Mesendoderm (in vitro differentiated cells): ENCODE measurements at places on chromosomes 6 and 20.

DNA sequence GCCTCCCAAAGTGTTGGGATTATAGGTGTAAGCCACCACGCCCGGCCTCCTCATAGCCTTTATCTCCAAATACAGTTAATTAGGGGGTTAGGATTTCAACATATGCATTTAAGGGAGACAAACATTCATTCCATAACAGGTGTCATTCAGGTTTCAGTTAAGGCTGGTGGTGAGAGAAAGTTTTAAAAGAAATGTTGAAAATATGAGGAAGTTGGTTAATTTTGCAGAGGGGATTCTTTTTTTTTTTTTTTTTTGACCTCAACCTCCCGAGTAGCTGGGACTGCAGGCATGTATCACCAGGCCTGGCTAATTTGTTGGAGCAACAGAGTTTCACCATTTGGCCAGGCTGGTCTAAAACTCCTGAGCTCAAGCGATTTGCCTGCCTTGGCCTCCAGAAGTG lies 12.5 kb upstream of the EBF4 start:
- DNase-seq = no peak

DNA sequence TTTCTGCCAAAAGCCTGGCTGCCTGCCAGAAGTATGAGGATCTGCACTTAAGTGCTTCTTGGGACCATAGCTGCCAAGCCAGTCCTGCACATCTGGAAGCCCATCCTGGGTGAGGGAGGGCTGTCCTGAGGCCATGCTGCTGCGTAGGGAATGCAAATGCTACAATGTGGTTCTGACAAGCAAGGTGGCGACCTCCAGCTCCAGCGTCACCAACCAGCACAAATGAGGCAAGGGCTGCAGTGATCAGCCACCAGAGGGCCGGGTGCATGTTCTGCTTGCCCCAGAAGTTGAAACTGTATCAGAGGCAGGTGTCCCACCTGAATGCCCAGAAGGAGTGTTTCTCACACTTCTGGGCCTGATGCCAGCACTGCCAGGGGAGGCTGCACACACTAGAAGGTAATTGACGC lies 99.1 kb upstream of the KCNQ5 start:
- DNase-seq = peak; percentile 83

DNA sequence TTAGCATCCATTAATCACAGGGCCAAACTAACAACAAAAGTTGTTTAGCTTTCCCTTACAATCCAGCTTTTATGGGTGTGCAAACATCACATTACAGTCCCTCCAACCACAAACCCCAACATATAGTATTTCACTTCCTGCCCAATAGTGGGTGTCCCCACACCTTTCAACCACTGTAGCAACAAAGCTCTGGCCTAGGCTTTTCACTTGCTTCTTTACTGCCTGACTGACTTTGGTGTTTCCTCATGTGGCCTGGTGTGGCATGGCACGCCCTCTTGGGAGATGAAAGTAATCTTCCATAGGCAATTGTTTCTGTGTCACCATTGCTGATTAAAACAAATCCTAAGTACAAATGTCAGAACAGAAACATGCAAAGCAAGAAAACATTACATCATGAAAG lies 46.3 kb downstream of the MCM8 start:
- DNase-seq = peak; percentile 16

GRCh38 chr6:133512410-133513016 lies 271.4 kb downstream of the EYA4 start:
- DNase-seq = peak; percentile 61

- peak; percentile 5 for DNase-seq
Observed at GRCh38 chr6:90048206-90048967, 154.1 kb downstream of the GJA10 start.

- DNase-seq = no peak
Observed at GRCh38 chr6:53295176-53295575, 53.6 kb downstream of the ELOVL5 start.

DNA sequence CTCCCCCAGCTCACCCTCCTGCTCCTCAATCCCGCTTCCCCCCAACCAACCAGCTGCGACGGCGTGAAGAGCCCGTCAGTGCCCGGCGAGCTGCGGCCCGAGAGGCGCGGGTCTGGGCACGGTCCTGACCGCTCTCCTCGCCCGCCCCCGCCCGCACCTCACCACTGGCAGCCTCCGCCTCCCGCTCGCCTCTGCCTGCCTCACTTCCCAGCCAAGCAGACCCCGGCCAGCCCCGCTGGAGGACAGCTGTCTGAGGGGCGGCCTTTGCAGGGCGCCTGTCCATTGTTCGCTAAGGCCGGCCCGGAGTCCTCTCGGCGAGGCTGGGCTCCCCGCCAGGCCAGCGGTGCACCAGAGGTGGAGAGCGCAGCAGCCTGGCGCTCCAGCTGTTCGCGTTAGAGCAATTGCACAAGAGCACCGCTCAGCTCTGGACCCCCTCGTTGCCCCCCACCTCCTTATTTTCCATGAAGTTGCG lies 1.3 kb downstream of the SOBP start:
- peak; percentile 61 for DNase-seq

- DNase-seq = no peak
Observed at GRCh38 chr6:79621579-79621978, 9.6 kb upstream of the SH3BGRL2 start.

- peak; percentile 23 for DNase-seq
Observed at GRCh38 chr20:10568032-10568431, 105.8 kb downstream of the JAG1 start.

- DNase-seq = no peak
Observed at GRCh38 chr20:57040466-57040865, 226.0 kb downstream of the BMP7 start.

DNA sequence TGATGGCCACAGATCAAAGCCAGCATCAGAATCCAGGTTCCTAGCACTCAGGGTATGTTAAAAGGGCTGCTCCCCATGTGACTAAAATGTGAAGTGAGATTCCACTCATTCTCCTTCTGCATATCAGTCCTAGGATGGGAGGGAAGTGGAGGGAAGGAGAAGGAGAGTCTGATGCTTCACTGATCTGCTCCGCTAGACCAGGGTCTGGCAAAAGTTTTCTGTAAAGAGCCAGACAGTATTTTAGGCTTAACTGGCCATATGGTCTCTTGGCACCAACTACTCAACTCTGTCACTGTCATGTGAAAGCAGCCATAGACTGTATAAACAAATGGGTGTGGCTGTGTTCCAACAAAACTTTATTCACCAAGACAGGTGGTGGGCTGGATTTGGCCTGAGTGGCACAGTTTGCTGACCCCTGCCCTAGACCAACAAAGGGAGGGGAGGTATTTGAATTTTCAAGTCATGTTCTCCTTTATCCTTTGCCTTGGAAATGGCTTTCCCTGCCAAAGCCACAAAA lies 22.6 kb downstream of the GHRH start:
- DNase-seq = no peak

GRCh38 chr6:33183071-33183683 lies 9.1 kb downstream of the COL11A2 start:
- DNase-seq = no peak

- no peak for DNase-seq
Observed at GRCh38 chr6:3340358-3340802, 81.6 kb downstream of the PSMG4 start.

- DNase-seq = peak; percentile 86
Observed at GRCh38 chr20:48455651-48456365, 372.0 kb downstream of the PREX1 start.

- no peak for DNase-seq
Observed at GRCh38 chr6:15824811-15825210, 162.0 kb upstream of the DTNBP1 start.

GRCh38 chr20:24227600-24227999 lies 239.0 kb upstream of the GGTLC1 start:
- DNase-seq = no peak

- DNase-seq = no peak
Observed at GRCh38 chr6:154773610-154774089, 40.4 kb downstream of the SCAF8 start.

GRCh38 chr6:150567380-150567779 lies 32.3 kb upstream of the PLEKHG1 start:
- no peak for DNase-seq

DNA sequence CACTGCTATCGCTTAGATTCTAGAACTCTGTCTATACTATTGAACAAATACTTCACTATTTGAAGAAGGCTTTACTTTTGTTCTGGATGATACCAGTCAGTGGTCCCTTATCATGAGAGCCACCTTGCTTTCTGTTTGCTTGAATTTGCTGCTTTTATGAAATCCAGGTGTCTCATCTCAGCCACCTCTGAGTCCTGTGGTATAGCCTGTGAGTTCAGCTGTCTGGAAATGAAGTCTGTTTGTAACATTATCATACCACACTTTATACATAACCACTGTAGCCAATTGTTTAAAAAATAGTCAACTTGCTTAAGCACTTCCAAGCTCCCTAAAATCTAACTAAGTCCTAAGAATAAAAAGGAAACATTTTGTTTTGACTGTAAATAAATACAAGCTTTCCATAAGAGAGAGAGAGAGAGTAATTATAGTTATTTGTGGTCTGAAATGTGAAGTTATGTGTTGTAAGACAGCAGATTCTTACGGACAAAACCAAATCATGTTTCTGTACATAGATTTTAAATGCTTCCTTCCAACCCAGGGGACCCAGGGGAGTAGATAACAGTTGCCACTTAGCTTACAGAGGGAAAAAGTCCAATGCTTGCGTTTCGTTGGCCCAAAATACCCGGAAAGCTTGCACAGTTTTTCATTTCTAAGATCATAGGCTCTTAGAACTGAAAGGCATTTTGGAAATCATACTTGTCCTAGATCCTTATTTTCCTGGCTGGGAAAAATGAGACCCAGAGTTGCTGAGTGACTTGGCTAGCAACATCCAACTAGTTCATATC lies 1107.8 kb upstream of the FLRT3 start:
- no peak for DNase-seq

DNA sequence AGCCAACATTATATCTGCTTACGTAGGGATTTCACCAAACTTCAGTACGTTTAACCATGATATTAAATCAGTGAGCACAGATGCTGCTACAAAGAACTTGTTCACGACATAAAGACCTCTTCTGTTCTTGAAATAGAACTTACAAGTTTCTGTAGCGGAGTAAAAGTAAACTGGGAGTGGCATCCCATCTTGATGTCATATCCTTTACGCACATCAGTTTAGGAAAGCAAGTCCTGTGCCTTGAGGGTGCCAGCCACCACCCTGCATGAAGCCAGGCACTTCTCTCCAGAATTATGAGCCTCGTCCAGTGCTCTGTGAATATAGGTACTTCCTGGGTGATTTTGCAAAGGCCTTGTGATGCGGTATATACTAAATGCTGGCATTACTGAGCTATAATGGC lies 122.6 kb downstream of the BTBD3 start:
- no peak for DNase-seq

DNA sequence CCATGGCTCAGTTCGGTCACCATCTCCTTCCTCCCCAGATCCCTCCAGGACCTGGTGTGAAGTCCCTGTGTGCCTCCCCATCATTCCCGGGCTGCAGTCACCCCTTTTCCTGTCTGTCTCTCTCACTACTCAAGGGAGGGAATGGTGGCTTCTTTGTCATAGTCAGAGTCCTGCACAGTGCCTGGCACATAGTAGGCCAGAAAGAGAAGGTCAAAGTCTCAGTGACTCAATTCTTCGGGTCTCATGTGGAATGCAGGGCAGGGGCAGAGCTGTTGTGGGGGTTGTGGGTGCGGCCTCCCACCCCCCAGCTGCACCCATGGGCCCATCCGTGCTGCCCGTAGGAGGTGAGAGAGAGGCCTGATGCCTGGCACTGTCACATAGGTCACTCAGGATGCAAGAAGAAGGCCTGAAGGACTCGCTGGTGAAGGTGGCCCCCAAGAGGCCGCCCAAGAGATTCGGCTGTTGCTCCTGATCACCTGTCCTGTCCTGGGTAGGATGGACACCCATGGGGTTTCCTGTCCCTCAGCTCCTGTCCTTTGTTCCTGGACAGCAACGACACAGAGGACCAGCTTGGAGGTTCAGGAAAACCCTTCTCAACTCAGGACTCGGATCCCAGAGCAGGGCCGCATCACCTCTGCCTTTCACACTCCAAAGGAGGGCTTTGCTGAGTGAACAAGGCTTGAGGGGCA lies 34.1 kb downstream of the RAB44 start:
- peak; percentile 31 for DNase-seq

- DNase-seq = peak; percentile 93
Observed at GRCh38 chr20:32018269-32019155, 8.3 kb downstream of the CCM2L start.

GRCh38 chr20:41669708-41670263 lies 51.6 kb upstream of the CHD6 start:
- DNase-seq = peak; percentile 52

DNA sequence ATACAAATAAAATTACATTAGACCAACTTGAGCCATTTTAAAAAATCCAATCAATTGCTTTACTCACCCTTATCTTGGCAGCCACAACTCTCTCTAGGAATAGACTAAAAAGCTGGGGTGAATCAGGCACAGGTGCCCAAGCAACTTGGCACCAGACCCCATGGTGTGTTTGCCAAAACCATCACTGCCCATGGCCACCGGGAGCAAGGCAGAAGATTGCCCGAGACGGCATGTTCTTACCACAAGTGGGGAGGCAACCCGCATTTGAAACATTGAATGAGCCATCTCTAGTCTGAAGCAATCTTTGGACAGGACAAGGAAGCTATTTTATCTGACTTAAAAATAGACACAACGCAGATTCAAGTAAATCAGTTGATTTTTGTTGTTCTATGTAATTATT lies 69.0 kb downstream of the SMLR1 start:
- no peak for DNase-seq

DNA sequence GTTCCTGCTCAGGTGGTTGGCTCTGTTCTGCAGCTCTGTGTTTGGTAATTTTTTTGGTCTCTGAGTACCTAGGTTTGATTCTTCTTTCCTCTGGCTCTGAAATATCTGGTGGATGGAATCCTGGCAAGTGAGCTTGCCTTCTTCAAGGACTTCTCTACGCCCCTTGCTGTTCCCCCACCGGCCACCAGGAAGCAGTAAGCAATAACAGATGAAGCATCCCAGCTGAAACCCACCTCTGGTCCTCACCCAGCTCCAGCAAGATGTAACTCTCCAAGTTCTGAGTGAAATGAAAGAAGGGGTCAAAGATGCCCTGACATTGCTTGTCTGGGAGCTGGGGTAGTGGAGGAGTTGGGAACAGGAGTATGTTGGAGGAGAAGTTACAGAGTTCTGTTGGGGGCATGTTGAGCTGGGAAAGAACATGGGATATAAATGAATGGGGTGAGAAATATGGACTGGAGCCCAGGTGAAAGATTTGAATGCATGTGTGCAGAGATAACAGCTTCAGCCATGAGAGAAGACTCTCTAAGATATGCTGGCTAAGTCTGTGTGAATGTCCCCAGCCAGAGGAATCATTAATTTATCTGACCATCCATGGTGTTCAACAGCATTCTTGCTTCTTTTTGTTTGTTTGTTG lies 51.3 kb upstream of the GLP1R start:
- DNase-seq = peak; percentile 81

DNA sequence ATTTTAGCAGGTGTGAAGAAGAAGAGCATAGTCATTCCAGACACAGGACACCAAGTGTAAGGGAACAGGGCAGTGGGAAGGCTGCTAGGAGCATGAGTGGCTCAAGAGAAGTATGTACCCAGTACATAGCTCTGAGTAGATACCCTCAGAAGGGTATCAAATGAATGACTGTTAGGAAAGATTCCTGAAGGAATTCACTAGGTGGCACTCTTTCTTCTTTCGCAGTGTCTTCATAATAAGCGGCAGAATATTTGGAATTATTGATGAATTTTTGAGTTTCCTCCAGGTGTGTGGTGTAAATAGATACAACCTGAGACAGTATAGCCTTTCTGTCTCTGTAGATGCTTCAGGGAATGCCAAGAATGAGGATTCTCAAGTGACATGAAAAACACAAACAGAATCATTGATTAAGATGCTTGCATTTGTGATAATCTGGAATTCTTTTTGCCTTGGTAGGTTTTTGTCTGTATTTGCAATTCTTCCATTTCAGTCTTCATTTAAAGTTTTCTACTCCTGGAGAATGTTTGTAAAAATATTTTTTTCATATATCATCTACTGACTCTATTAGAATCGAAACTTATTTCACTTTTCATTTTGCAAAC lies 264.3 kb upstream of the RIMS1 start:
- DNase-seq = peak; percentile 60
